AG04450 (cell line): ENCODE measurements at places on chromosomes 2 and 18. TPM values are rescaled to one million over a fixed set of nuclear protein-coding genes. Genes with fewer than 3 reads are reported as not detected.

GRCh38 chr2:46097714-46098480 is 199.3 kb upstream of the EPAS1 start:
- peak; percentile 97 for DNase-seq

- no peak for DNase-seq
Measured at GRCh38 chr2:239824866-239825704, 200.1 kb downstream of the NDUFA10 start.

GRCh38 chr18:62844850-62845643 is 129.7 kb downstream of the PHLPP1 start:
- no peak for DNase-seq

GRCh38 chr2:241895712-241896641 is 26.4 kb downstream of the RTP5 start:
- no peak for DNase-seq

Gene CNGA3
- not detected in 2 replicates for polyA plus RNA-seq
